Suprapubic skin (tissue), 4 donors: ENCODE measurements at places on chromosomes 3 and 15.

DNA sequence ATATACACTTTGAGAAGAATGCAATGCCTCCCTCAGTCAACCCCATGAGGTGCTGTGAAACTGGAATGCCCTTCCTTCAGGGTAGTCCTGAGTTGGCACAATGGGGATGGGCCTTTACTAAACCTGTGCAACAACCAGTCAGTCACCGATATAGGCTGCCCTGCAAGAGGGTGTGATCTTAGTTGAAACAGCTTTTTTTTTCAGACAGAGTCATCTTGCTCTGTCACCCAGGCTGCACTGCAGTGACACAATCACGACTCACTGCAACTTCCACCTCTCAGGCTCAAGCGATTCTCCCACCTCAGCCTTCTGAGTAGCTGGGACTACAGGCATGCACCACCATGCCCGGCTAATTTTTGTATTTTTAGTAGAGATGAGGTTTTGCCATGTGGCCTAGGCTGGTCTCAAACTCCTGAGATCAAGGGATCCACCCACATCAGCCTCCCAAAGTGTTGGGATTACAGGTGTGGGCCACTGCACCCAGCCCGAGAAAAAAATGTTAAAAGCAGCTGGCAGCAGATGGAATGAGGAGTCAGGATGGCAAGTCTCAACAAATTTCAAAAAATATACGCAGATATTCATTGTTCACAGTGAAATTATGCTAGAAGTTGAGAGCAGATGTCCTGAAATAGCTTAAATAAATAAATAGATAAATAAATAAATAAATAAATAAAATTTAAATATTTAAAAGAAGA is 31.8 kb downstream of the MYO5A start:
- DNase-seq, result no peak

DNA sequence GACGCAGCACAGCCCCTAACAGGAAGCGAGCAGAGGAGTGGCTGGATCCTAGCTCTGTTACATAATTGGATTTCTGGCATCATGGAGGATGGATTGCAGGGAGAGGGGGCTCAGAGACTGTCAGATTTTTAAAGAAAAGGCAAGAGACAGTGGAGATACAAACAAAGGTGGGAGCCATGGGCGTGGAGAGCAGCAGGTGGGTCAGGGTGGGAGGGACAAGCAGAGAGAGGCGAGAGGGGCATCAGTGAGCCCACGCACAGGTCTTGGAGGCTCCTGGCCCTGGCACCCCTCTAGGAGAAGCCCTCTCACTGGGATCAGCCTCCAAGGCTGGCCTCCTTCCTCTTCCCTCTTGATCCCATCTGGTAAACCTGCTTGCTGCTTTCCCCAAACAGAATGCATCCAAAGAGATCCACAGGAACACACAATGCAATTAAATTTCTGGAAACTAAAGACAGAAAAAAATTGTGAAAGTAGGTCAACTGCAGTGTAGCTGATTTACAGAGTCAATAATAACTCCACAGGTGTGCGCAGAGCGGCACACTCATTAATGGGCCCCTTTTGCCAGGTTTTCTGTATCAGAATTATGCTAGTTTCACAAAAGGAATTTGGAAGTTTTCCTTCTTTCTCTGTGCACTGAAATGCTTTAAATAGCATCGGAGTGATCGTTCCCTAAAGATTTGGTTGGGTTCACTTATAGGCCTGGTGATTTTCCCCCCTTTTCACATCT is 66.1 kb downstream of the LSM3 start:
- peak; percentile 37 for DNase-seq

DNA sequence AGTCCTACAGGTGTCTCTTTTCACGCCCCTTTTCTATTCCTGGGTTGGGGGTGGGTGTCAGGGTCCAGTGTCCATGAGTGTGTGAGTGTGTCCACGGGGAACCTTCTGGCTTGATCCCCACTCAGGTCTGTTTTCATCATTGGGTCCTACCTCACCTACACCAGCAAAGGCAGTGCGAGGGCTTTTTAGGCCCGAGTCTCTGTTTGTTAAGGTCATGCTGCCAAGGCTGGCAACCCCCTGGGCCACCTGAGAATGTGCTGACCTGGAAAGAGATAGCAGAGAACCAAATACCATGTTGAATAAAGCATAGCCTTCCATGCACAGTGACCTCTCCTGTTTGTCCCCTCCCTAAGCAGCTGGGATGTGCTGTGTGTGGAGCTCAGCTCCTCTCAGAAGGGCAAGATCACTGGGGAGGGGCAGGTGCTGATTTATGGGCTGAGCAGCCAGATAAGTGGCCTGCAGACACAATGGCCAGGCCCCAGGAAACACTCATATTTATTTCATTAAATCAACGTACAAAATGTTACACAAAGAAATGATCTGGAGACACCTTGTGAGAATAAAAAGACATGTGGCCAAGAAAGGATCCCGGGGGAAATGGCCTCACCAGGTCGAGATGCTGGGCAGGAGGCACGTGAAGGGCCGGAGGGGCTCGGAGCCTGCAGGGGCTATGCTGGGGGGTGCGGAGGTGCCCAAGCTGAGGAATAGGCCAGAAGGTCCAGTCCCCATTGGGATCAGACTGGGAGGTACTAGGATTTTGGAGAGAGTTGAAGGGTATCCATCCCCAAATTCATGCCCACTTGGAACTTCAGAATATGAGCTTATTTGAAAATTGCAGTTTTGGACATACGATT is 36.1 kb downstream of the RAB6B start:
- no peak for DNase-seq

- DNase-seq, result no peak
Measured at GRCh38 chr3:142863930-142864920, 24.7 kb downstream of the PCOLCE2 start.

DNA sequence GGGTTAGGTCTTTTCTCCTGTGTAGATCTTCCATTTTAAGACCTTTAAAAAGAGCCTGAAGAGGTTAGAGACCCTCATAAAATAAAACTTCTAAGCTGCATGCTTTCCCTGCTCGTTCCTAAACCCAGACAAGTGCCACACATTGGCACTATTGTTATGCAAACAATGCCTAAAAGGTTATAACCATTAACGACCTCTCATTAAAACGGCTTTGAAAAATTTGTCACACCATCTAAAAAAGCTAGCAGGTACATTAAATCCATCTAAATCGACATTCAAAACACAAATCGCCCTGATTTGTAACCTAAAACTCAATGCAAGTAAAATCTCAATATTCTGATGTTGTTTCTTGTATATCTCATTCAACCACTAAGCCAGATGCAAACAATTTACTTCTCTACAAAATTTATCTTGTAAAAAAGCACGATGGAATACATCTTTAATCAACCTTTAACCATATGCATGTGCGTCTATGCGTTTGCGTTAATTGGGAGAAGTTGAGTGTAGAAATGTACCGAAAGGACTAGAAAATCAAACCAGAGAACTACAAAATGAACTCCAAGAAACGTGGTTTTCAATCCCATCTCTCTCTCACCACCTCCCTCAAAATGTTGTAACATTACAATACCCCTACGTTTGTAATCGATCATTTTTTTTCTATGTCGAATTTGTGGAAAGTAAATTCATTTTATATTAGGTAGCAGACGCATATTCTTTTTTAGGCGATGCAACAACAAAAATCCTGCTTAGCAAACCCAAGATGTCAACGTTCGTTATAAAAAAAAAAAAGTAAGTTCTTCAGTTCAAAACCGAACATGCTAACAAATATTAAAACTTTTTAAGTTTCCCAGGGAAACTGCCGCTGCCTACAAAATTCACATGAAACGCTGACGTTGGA is 1.2 kb downstream of the ALDH1A2 start:
- DNase-seq, result no peak

DNA sequence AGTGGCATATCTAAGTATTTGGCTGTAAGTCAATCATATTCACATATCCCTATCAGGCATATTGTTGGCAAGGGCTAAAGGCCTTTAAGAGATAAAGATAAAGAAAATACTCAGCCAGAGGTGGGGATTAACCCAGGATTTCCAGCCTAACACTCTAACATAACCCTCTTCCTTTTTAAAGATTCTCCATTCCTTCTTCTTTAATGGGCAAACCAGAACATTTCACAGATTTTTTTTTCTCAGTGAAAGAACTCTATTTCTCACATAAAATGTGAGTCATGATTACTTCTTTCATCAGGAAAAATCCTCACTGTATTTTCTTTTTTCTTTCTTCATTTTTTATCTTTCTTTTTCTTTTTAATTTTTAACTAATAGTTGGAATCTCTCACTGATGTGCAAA is 200.4 kb downstream of the NR1D2 start:
- DNase-seq, result no peak

GRCh38 chr15:89812011-89812846 is 2.4 kb downstream of the ANPEP start:
- DNase-seq, result peak; percentile 93

GRCh38 chr3:134009345-134010000 is 20.3 kb downstream of the SLCO2A1 start:
- no peak for DNase-seq

DNA sequence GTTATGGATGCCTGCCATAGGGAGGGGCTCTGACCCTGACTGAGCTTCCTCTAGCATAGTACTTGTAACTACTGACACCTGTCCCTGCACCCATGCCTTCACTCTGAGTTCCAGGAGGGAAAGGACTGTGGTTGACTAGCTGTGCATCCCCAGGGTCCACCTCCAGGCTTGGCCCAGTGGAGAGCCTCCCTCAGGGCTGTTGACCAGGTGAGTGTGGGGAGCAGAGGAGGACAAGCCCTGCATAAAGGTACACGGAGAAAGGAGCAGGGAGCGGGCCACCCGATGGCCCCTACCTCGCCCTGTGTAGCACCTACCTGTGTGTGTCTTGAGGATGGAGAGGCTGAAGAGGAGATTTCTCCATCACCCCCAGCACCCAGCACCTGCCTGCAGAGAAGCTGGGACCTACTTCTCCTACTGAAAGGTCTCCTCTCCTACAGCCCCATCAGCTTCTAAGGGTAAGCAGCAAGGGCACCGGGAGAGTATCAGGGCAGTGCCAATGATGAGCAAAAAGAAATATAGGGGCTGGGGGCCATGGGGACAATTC is 6.7 kb upstream of the LTF start:
- DNase-seq, result no peak

DNA sequence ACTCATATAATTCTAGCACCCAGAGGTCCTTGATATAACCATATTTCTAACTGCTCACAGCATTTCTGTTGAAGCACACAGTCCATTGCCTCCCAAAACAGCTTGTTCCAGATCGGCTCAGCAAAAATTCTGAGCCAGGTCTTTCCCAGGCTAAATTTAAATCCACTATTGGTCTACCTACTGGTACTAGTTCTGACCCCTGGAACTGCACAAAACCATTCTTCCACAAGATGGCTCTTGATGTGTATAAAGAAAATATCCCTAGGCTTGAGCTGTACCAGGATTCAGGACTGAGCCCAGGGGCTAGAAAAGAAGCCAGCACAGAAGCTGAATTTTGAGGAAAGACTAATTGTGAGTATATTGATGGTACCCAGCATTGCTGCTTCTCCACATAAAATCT is 75.4 kb upstream of the ABHD17C start:
- no peak for DNase-seq

- no peak for DNase-seq
Measured at GRCh38 chr15:31338879-31339557, 12.4 kb downstream of the KLF13 start.

GRCh38 chr3:141274411-141275031 is 42.9 kb downstream of the PXYLP1 start:
- DNase-seq, result no peak

DNA sequence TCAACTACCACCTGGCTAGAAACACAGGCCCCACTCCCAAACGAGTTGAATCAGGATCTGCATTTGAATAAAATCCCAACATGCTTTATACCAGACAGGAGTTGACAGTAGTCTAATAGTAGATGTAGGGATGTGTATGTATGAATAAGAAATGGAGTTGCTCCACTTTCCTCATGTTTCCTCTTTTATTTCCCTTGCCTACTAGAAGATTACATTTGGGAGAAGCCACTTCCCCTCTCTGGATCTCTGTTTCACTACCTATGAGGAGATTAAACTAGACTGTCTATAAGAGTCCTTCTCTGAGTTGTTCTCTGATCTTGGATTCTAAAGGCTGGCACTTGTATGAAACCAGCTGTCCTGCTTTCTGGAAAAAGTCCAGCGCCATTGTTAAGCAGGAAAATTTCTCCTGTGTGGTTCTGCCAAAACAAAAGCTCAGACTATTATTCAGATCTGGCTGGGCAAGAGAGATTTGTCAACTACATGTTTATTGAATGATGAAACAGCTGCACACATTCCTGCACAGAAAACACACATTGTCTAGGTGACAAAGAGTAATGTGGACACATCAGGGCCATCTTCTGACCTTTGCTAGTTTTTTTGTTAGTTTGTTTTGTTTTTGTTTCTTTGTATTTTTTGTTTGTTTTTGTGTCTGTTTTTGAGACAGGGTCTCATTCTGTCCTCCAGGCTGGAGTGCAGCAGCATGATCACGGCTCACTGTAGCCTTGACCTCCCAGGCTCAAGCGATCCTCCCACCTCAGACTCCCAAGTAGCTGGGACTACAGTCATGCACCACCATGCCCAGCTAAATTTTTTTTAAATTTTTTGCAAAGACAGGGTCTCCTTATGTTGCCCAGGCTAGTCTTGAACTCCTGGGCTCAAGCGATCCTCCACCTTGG is 29.9 kb downstream of the ACP3 start:
- no peak for DNase-seq

DNA sequence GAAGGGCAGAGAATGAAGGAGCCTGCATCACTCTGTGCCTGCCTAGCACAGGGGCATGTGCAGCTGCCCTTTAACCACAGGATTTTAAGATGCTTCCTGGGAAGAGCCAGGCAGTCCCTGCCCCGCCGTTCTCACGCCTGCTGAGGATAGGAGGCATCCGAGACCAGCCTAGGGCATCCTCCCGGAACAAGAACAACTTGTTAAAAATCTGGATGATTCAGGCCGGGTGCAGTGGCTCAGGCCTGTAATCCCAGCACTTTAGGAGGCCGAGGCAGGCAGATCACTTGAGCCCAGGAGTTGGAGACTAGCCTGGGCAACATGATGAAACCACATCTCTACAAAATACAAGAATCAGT is 15.2 kb downstream of the NRROS start:
- no peak for DNase-seq

- no peak for DNase-seq
Measured at GRCh38 chr15:69987492-69988489, 109.9 kb downstream of the TLE3 start.

DNA sequence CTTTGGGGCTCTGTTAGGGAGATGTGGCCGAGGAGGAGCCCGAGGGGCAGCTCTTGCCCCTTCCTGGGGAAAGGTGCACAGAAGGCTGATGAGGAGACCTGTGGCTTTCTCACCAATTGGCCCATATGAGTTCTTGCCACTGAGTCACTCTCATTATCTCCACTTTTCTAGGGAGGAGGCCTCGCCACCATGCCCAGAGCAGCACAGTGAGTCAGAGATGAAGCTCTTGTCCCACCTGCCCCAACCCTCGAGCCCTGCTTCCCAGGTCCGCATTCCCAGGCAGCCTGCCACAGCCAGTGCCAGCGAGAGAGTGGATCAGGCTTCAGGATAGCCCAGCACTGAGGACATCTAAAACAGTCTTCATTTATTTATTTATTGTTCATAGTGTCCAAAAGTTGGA is 53.5 kb downstream of the AMOTL2 start:
- DNase-seq, result peak; percentile 54

DNA sequence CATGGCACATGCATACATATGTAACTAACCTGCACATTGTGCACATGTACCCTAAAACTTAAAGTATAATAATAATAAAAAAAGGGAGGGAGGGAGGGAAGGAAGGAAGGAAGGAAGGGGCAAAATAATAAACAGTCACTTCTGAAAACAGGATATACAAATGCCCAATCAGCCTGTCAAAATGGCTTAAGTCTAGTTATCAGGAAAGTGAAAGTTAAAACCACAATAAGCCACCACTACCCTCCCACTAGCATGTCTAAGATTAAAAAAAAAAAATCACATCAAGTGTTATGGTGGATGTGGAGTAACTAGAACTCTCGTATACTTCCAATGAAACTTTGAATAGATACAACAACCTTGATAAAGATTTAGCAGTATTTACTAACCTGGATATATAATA is 145.6 kb upstream of the GMNC start:
- no peak for DNase-seq
